ENCODE measurements at places on chromosomes 4 and X.

- DNase-seq = no peak
Observed at GRCh38 chr4:123444290-123444731, 47.7 kb downstream of the SPRY1 start.

DNA sequence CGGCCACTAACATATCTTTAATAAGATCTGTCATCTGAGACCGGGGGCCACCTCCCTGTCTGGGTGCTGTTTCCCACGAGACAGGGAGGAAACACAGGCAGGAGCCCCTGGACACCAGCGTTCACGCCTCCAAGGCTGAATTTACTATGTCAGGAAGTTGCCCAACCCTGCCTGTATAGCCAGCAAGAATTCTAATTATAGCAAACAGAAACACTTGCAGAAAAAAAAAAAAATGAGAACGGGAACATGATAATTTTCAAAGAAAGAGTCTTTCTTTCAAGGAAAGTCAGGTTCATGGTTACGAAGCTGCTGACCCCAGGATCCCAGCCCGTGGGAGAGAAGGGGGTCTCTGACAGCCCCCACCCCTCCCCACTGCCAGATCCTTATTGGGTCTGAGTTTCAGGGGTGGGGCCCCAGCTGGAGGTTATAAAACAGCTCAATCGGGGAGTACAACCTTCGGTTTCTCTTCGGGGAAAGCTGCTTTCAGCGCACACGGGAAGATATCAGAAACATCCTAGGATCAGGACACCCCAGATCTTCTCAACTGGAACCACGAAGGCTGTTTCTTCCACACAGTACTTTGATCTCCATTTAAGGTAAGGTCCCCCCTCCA lies at the start of gene IL3RA:
Gene IL3RA, plus strand, starts transcription at position 455 of the 613 bp plus-strand sequence. CDS start 4,981 bp downstream, outside the sequence.
- DNase-seq = no peak

- no peak for DNase-seq
Observed at GRCh38 chr4:141350122-141350905, 129.6 kb downstream of the ZNF330 start.

DNA sequence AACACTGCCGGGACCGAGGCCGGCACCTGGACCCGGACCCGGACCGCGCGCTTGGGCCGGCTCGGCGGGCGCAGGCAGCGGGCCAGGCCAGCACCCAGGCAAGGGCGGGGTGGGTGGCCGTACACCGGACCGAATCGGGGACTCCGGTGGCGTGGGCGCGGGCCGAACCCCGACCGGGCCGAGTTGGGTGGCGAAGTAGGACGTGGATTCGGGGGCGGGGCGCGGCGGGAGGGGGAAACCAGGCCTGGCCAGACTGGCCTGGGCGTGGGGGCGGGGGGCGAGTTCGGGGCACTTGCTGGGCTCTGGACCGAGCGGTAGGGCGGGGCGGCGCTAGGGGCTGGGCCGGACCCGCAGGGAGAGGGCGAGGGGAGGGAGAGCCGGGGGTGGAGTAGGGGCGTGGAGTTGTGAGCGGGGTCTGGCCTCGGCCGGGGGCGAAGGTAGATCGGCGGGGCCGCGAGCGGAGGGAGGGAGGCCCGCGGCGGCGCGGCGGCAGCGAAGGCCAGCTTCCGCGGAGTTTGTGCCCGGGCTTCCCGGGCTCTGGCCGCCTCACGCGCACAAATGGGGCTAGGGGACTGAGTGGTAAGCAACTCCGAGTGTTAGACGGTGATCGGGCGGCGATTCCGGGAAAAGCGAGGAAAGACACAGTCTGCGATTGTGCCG lies 1.8 kb upstream of the BCORL1 start:
- DNase-seq = no peak

GRCh38 chrX:107755721-107756120 lies 19.9 kb downstream of the TSC22D3 start:
- no peak for DNase-seq
